Right atrium auricular region (tissue), 2 donors: ENCODE measurements at places on chromosomes 12 and 14.

DNA sequence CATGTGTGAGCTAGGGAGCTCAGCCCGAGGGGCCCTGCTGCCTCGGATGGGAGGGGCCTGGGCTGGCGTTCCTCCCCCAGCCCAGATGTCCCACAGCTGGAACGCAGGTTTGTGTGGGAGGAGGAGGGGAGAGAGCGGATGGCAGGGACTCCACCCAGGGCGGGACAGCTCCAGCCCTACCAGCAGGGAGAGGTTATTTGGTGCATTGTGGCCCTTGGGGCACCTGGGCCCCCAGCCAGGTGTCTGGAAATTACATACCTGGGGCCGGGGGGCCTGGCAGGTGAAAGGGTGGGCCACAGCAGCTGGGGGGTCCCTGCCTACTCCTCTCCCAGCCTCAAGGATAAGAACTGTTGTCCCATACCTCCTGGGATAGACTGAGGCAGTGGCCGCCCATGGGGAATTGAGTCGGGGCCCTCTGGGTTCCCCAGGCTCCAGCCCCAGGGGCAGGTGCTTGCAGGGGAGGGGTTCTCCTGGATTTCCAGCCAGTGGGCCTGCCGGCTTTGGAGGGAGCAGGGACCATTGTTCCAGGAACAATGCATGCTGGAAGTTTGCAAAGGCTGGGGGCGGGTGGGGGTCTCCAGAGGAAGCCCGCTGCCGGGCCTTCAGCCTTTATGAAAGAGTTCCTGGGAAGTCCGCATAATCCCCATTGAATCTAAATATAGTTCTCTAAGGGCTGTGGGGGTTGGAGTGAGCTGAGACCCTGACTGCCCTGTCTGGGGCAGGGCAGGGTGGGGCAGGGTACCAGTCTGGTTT is 1.2 kb downstream of the KIF26A start:
- peaks cover 50% of the 10 kb centered on the region for H3K4me1 ChIP-seq
- H3K27me3 ChIP-seq = peaks cover 14% of the 10 kb centered on the region
- H3K36me3 ChIP-seq = no peaks in the 10 kb centered on the region
- no peak for DNase-seq
- peak overlapping the region; percentile 50 for H3K4me3 ChIP-seq
- H3K27ac ChIP-seq = peak overlapping the region; percentile 1

DNA sequence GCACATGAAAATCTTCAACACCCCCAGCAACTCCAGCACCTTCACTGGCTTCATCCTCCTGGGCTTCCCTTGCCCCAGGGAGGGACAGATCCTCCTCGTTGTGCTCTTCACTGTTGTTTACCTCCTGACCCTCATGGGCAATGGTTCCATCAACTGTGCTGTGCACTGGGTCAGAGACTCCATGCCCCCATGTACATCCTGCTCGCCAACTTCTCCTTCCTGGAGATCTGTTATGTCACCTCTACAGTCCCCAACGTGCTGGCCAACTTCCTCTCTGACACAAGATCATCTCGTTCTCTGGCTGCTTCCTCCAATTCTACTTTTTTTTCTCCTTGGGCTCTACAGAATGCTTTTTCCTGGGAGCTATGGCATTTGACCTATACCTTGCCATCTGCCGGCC is 11.5 kb upstream of the OR11G2 start:
- H3K4me3 ChIP-seq = no peak overlapping the region
- H3K27ac ChIP-seq = no peak overlapping the region
- no peak for DNase-seq
- no peaks in the 10 kb centered on the region for H3K27me3 ChIP-seq
- H3K36me3 ChIP-seq = no peaks in the 10 kb centered on the region
- no peaks in the 10 kb centered on the region for H3K4me1 ChIP-seq

GRCh38 chr14:97943619-97944018 is 1146.4 kb downstream of the VRK1 start:
- H3K27ac ChIP-seq = no peak overlapping the region
- H3K27me3 ChIP-seq = no peaks in the 10 kb centered on the region
- no peaks in the 10 kb centered on the region for H3K36me3 ChIP-seq
- no peak overlapping the region for H3K4me3 ChIP-seq
- DNase-seq = no peak

DNA sequence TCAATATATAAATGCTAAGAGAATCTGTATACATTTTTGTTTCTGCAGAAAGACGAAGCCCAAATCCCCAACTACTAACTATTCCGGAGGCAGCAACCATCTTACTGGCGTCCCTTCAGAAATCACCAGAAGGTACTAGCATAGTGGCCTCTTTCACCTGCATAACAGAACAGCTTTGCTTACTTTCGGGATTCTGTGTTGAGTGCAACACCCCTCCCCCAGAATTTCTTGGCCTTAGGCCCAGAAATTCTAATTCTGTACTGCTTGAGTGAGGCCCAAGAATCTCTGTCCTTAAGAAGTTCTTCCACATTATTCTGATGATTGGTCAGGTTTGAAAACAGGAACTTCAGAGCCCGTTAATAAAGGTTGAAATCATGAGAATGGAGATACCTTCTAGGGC is 2.9 kb downstream of the SPX start:
- DNase-seq = no peak
- no peak overlapping the region for H3K4me3 ChIP-seq
- H3K27ac ChIP-seq = peak overlapping the region; percentile 57
- no peaks in the 10 kb centered on the region for H3K27me3 ChIP-seq
- no peaks in the 10 kb centered on the region for H3K36me3 ChIP-seq

- H3K27ac ChIP-seq = no peak overlapping the region
- H3K4me3 ChIP-seq = no peak overlapping the region
- H3K36me3 ChIP-seq = no peaks in the 10 kb centered on the region
- peaks cover 23% of the 10 kb centered on the region for H3K4me1 ChIP-seq
- no peaks in the 10 kb centered on the region for H3K27me3 ChIP-seq
- no peak for DNase-seq
Measured at GRCh38 chr12:62712681-62713573, 222.0 kb downstream of the PPM1H start.

GRCh38 chr12:77615332-77615731 is 215.4 kb upstream of the NAV3 start:
- no peak for DNase-seq
- no peak overlapping the region for H3K4me3 ChIP-seq
- no peaks in the 10 kb centered on the region for H3K36me3 ChIP-seq
- H3K27me3 ChIP-seq = no peaks in the 10 kb centered on the region

DNA sequence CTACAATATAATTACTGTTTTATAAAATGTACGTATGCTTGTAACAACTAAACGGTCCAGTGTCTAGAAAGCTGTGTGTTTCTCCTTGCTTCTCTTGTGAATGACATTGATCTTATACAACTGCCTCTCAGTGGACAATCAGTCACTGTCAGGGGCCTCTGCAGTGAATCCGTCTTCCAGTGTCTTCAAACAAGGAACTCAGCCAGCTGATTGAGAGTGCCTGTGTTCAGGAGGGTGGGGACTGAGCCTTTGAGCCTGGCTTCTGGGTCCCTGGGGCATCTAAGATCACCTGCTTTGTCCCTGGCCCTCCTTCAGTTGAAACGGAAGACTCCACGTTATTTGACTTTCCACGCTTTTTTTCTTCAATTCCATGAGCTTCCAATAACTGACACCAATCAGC is 133.1 kb upstream of the SFSWAP start:
- no peaks in the 10 kb centered on the region for H3K27me3 ChIP-seq
- H3K36me3 ChIP-seq = no peaks in the 10 kb centered on the region
- H3K4me3 ChIP-seq = no peak overlapping the region
- no peak for DNase-seq

DNA sequence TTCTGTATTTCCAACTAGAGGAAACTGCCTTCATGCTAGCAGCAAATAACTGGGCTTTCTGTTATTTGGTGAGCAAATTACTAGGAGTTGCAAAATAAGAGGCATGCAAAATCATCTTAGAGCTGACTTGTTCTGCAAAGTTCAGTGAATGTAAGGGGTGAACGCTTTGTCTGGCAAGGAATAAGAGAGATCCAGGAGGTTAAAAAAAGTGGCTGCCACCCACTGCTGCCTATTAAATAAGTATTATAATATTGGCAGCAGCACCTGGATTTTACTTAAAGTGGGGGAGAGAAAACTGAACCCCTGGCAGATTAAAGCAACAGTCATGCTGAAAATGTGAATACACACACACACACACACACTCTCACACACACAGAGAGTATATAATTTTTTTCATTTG is 557.0 kb downstream of the FLRT2 start:
- DNase-seq = no peak
- no peaks in the 10 kb centered on the region for H3K36me3 ChIP-seq
- no peaks in the 10 kb centered on the region for H3K27me3 ChIP-seq
- H3K4me3 ChIP-seq = no peak overlapping the region
- no peak overlapping the region for H3K27ac ChIP-seq
- no peaks in the 10 kb centered on the region for H3K4me1 ChIP-seq

- no peaks in the 10 kb centered on the region for H3K27me3 ChIP-seq
- H3K36me3 ChIP-seq = no peaks in the 10 kb centered on the region
- no peak overlapping the region for H3K27ac ChIP-seq
- no peak for DNase-seq
- no peak overlapping the region for H3K4me3 ChIP-seq
Measured at GRCh38 chr12:54448344-54448743, 25.1 kb downstream of the GTSF1 start.

DNA sequence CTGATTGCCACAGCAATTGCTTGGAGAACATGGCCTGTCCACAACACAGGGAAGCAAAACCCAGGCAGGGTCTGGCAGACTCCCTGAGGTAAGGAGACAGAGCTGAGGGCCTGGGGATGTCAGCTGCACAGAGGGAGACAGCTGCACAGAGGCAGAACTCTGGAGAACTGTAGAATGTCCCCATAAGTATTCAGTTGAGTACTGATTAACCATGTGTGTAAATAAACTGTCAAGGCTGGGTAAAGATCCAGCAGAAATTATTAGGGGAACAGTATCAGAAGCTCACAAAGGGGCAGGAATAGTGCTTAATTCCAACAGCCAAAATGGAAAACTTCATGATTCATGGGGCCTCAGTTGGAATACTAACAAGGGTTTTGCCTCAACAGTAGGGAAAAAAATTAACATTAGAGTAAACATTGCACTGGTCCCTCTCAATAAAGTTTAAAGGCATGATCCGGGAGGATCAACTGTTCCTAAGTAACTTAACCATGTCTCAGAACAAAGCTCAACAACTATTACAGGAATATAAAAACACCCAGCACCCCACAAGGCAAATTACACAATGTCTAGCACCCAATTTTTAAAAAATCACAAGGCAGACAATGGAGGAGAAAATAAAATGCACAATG is 201.3 kb upstream of the RASSF8 start:
- H3K27ac ChIP-seq = no peak overlapping the region
- no peak overlapping the region for H3K4me3 ChIP-seq
- H3K4me1 ChIP-seq = no peaks in the 10 kb centered on the region
- H3K36me3 ChIP-seq = no peaks in the 10 kb centered on the region
- no peak for DNase-seq

DNA sequence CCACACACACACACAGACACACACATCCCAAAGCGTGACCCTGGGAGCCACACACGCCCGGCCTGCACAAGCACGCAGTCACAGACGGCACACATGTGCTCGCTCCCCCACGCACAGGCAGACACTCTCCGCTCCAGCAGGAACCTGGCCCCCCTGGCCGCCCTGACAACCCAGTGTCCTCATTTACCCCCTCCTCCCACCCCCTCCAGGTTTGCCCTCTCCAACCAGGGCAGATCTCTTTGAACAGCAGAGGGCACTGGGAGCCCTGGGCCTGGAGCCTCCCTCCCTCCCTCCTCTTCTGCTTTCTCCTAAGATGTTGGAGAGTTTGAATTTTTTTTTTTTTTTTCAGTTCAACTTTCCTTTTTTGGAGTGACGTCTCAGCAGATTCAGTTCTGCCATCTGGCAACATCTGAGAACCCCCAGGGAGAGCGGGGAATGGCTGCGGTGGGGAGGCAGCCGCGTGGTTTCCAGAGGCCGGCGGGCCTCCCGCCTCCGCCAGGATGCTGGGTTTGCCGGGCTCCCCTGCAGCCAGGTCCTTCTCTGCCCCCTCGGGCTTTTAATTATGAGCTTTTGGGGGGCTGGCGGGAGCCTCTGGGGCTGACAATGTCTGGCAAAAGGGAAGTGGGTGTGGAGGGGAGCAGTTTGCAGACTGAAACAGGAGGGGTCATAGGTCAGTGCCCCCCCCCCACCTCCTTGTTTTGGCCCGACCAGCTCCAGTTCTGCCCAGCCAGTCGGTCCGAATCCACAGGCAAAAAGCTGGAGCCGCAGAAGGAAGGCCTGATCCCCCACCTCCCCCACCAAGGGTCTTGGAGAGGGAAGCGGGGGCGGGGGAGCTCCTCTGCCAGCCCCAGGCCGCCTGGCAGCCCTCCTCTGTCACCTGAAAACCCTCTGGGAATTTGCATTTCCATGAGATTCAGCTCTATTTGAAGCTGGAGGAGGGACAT is 1.3 kb upstream of the NCOR2 start:
- H3K27me3 ChIP-seq = no peaks in the 10 kb centered on the region
- peaks cover 45% of the 10 kb centered on the region for H3K4me1 ChIP-seq
- H3K27ac ChIP-seq = peak overlapping the region; percentile 87
- H3K4me3 ChIP-seq = peak overlapping the region; percentile 97
- peak; percentile 79 for DNase-seq
- H3K36me3 ChIP-seq = no peaks in the 10 kb centered on the region

- no peaks in the 10 kb centered on the region for H3K4me1 ChIP-seq
- H3K27ac ChIP-seq = no peak overlapping the region
- no peaks in the 10 kb centered on the region for H3K36me3 ChIP-seq
- no peaks in the 10 kb centered on the region for H3K27me3 ChIP-seq
- DNase-seq = no peak
- no peak overlapping the region for H3K4me3 ChIP-seq
Measured at GRCh38 chr14:78259831-78260230, 89.7 kb downstream of the NRXN3 start.

DNA sequence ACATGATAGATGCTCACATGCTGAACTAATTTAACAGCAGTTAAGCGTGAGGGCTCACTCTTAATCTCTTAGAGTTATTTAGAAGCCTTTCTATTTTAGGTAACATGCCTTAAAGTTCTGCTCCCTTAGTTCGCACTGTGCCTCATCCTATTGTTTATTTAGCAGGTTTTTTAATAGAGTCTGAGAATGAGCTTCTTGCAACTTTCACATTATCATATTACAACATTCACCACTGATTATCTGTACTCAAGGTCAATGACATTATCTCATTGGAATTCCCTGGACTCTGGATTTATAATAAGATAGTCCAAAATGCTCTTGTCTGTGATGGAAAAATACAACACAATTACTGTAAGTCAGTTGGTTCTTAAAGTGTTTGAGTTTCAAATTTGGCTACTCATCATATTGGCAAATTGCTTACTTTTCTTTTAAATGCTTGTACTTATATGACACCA is 183.6 kb upstream of the SLC38A2 start:
- no peaks in the 10 kb centered on the region for H3K36me3 ChIP-seq
- peak overlapping the region; percentile 77 for H3K27ac ChIP-seq
- H3K27me3 ChIP-seq = no peaks in the 10 kb centered on the region
- no peak for DNase-seq

DNA sequence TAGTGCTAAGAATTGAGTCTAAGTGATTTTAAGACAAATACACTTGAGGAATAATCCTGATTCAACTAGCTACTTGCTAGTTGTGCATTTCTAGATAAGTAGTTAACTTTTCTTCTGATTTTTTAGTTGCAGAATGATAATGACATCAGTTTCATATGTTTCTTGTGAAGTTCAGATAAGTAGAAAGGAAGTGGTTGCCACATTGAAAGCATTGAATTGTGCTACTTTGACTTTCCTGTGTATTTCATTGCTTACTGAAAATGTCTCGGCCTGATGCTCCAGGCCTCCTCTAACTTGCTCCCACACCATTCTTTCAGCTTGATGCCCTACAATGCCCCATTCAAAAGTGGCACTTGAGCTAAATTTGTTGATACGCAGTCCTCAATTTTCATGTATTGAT is 980.0 kb downstream of the TMTC2 start:
- no peak for DNase-seq
- no peaks in the 10 kb centered on the region for H3K4me1 ChIP-seq
- H3K36me3 ChIP-seq = no peaks in the 10 kb centered on the region
- no peak overlapping the region for H3K27ac ChIP-seq
